NCI-H146 (cell line): ENCODE measurements at places on chromosomes 16 and 17.

DNA sequence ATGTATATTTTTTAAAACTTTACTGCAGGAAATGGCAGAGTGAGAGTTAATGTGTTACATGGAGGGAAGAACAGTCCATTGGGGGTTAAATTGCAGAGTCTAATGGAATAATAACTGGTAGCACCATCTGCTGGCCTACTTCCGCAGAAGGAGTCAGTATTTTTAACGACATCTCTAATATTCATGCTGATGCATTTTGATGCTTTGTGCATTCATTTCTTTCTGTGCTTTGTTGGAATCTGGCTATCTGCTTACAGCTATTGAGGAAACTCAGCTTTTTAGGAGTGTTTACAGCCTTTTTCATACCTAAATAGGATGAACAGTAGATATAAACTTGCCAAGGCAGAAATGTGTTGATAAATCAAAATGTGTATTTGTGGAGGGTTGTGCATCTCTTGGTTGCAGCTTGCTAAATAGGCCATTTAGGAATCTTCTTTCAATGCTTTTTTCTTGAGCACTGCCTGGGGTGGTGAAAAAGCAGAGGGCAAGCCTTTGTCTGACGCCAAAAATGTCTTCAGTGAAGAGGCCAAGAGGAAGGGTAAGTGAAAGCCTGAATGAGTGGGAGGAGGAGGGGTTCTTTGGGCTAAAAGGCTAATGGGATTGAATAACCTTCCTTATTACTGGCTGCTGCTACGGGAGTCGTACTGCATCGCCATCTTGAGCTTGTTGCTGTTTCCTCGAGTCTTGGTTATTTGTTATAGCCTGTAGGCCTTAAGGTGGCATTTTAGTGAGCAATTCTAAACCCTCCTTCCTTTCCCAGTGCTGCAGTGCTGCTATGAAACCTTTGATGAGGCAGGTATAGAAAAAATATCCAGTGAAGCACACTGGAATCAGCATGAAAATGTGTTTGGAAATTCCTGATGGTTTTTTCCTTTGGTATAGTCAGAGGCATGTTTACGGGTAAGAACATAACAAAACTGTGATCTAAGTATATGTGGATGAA, 153.3 kb downstream of the CHD9 start:
- peak; percentile 83 for DNase-seq

DNA sequence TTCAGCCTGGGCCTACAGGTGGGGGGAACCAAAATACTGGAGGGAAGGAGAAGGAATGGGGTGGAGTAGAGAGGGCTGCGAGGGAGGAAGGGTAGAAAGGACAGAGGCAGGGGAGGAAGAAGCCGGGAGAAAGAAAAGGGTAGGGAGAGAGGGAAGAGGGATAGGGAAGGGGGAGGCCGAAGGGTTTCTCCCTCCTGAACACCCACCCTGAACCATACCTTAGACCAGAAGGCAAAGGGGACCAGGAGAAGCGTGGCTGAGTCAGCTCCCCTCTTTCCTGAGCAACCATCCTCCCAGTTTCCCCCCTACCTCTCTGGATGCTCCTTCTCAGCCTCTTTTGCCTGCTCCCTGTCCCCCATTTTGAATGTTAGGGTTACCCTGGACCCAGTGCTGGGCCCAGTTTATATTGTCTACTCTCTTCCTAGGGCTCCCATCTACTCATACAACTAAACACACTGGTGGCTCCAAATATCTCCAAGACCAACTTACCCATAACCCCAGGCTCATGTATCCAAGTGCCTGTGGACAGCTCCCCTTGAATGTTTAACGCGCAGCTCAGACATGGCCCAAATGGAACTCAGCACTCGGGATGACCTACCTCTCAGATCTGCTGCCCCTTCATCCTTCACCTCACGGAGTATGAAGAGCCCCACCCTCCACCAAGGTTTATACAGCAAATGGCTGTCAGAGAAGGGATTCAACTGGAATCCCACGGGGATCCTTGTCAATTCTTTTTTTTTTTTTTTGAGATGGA, 7.8 kb downstream of the TSPOAP1 start:
- DNase-seq, result no peak

GRCh38 chr17:36721560-36722120, 120.3 kb downstream of the MRM1 start:
- DNase-seq, result peak; percentile 95

GRCh38 chr17:79735096-79735495, 4.4 kb downstream of the ENPP7 start:
- no peak for DNase-seq

GRCh38 chr17:2067608-2068024, 12.7 kb downstream of the HIC1 start:
- no peak for DNase-seq

DNA sequence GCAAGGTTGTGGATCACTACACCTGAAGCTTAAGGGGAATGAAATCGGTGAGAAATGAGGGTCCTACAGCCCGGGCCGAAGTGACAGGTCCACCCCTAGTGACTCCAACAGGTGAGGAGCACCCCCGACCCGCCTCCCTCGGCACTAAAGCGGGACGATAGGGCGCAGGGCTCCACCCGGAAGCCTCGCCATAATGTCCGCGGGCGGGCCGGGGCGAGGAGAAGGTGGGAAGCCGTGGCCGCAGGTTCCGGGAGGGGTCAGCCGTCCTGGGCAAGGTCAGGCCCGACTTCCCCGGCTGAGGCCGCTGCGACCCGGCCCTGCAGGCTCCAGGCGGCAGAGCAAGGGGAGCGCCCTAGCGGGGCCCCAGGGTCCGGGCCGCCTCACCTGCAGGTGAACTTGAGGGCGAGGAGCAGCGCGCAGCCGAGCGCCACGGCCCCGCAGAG, 543 bp downstream of the TXNDC11 start:
- DNase-seq, result peak; percentile 75

GRCh38 chr17:77319211-77320043, 178.7 kb downstream of the SEC14L1 start:
- DNase-seq, result no peak

GRCh38 chr16:17392857-17393692, 77.7 kb downstream of the XYLT1 start:
- no peak for DNase-seq

DNA sequence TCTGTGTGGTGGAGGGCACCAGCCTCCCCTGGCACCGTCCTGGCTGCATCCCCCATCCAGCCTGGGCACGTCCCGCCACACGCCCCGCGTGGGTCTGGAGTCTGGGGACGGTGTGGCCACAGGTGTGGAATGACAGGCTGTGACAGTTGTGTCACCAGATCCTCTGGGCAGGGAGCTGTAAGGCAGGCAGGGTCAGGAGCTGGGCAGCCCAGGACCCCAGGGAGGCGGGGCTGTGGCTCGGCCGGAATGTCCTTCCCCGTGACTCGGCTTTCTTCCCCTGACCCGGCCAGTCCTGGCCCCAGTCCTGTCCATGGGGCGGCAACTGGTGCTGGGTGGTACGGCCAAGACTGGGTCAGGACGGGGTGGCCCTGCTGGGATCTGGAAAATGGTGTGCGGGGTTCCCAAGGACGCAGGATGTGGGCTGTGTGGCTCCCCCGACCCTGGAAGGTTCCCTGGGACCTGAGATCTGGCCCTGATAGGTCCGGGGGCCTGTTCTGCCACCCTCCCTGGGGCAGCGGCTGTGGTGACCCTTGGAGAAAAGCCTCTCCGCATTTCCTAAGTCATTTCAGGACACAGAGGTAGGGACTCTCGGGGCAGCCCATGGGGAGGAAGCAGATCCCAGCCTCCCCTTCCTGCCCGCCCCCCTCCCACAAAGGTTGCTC, 3.3 kb upstream of the SLC16A3 start:
- no peak for DNase-seq

- DNase-seq, result no peak
These were observed 6.4 kb downstream of the NPRL3 start for GRCh38 chr16:132120-132519.
